ENCODE measurements at places on chromosomes 13 and 19. TPM values are rescaled to one million over a fixed set of nuclear protein-coding genes. Genes with fewer than 3 reads are reported as not detected.

Gene VSTM2B
- polyA plus RNA-seq, result not detected

Gene ZNF728
- not detected for polyA plus RNA-seq

Gene C19orf53
- 130 TPM for polyA plus RNA-seq

Gene C19orf33
- polyA plus RNA-seq, result 3.2 TPM

Gene SPRED3
- 0.17 TPM for polyA plus RNA-seq

Gene PLPP2
- not detected for polyA plus RNA-seq

Gene RBM26
- polyA plus RNA-seq, result 16.1 TPM

Gene NXNL1
- not detected for polyA plus RNA-seq
